Stimulated activated naive B cell treated with anti-CD40 and anti-IgM and Interleukin-4, amounts not matched to agents 10 μg/mL and 1 μg/mL and 100 μg/mL, for 72 hours (primary cell): ENCODE measurements at places on chromosomes 5 and 9.

DNA sequence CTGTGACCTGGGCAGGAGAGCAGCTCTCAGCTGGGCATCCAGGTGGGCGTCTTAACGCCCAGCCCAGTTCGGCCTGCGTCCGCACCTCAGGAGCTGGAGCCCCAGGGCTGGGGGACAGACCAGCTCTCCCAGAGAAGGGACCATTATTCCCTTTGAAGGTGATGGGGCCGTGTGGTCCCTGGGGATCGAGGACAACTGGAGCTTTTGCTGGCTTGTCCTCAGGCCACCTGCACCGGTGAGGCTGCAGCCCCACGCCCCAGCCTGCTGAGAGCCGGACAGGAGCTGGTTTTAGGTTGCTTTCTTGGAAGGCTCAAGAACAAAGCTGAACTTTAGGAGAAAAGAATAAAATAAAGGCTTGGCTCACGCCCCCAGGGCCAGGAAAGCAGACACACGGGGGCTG lies 40.9 kb downstream of the NACC2 start:
- no peak for DNase-seq

DNA sequence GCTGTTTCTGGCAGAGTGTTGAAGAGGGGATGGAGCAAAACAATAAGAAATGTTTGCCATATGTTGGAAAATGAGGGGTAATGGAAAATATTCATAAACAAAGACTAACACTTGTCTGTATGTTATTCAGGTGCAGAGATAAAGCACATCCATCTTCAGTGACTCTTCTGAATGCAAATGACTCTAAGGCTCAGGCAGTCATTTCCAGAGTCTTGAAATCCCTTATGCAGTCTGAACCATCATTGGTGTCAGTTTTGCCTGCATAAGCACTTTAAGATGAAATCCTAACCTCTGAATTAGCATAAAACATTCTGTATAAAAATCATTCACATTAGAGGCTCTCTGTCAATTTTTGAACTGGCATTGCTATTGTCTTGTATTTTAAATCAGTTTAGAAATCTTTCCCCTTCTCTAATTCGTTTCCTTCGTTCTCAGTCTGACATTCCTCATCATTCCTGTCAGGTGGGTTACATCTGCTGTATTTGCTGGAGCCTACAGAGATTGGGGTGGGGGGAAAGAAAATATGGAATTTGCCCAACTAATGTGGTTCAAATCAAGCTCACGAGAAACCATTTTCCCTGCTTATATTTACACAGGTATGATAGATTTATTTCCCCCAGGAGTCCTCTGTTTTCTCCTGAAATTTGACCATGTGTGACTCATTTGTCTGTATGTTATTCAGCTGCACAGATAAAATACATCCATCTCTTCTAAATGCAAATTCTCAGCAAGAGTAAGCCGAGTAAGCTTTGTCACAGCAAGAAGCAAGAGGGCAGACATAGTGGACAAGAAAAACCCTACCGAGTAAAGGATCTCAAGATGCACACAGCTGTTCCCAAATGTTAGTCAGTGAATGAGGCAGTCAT lies 31.6 kb downstream of the ENC1 start:
- DNase-seq, result no peak

GRCh38 chr5:175478384-175479124 lies at the start of gene SFXN1:
Gene SFXN1, plus strand, starts transcription at chr5:175478560. Its CDS starts 13,544 bp downstream, at chr5:175492104.
- DNase-seq, result peak; percentile 76

DNA sequence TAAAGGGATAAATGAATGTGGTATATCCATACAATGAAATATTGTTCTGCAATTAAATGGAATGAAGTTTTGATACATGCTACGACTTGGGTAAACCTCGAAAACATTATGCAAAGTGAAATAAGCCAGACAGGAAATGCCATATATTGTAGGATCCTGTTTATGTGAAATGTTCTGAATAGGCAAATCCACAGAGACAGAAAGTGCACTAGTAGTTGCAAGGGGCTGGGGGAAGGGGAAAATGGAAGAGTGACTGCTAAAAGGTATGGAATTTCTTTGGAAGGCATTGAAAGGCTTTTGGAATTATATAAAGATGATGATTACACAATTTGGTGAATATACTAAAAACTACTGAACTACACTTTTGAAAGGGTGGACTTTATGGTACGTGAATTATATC lies 97.0 kb downstream of the FOXD1 start:
- no peak for DNase-seq

DNA sequence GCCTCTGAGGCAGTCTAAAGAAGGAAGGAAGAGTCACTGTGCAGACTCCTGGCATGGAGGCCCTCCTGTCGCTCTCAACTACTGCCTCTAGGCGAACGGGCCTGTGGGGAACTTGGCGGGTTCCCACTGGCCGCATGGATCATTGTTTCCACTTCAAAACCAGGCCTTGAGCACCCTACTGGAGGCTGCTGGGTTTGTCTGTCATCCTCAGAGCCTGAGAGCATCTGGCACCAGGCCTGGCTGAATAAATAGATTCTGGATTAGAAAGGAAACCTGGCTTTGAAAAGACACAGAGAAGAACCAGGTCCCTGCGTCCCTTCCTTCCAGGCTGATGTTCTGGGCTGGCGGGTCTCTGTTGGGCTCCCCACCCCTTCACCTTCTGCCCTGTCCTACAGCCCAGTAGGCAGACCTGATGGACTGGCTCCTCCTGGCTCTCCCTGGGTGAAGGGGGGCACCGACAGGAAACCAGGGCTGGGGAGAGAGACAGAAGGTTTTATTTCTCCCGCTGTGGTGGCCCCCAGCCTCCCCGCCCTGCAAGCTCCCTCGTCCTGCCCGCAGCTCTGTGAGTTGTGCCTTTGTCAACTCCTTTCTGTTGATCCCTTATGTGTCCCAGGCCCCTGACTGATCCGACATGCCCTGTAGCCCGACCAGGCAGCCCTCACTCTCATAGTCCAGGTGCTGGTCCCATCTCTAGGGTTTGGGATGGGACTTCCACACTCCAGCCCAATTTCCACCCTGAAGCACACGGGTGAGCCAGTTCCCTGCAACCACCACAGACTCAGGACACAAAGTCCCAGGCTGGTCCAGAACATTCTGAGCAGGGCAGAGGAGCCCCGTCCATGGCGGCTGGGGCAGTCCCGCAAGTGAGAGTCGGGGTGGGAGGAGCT lies 50.1 kb downstream of the ADAMTS2 start:
- no peak for DNase-seq

DNA sequence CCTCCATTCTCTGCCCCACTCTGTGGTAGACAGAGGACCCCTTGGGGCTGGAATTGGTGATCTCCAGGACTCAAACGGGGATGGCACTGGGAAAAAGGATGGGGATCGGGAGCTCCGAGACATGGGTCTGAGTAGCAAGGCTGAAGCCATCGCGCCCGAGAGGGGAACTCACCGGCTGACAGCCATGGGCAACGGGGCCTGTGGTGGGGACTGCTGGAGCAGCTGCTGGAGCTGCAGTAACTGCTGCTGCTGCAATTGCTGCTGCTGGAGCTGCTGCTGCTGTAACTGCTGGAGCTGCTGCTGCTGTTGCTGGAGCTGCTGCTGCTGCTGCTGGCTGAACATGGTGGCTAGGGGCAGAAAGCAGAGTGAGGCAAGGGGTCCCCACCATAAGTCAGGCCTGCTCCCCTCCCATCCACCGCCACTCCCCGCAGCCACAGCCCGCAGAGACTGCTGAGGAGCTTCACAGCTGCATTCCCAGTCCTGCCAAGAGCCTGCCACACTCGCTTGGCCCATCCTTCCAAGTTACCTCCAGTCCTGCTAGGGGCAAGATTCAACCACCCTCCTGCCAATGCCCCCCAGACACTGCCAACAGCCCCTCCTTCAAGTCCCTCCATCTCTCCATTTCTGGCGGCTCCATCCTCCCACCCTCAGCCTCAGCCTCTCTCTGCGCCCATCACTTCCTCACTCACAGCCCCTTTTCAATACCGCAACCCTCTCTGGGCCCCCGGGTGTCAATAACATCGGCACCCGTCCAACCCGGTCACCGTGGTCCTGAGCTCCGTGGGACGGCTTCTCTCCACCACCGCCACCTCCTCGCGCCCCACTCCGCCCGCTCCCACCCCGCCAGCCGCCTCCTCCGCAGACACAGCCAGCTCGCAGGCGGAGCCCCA lies 611 bp downstream of the CIZ1 start:
- no peak for DNase-seq

GRCh38 chr9:34984049-34984448 lies 5.5 kb upstream of the DNAJB5 start:
- DNase-seq, result no peak

DNA sequence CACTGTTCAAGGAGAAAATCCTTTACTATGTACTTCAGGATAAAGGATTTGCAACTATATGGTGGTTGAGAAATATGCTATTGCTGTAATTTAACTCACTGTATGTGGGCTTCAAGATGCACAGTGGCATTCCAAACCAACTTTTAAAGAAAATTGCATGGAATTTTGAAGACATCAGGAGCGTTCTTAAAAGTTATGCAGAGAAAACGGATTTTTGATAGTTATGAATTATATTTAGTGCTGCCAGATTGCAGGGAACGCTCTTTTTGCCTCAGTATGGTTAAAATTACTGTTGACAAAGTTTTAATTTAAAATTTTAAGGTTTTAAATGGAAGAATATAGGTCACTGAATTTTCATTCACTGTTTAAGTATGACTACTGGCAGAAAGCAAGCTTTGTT lies 336.1 kb upstream of the EFNA5 start:
- DNase-seq, result no peak

DNA sequence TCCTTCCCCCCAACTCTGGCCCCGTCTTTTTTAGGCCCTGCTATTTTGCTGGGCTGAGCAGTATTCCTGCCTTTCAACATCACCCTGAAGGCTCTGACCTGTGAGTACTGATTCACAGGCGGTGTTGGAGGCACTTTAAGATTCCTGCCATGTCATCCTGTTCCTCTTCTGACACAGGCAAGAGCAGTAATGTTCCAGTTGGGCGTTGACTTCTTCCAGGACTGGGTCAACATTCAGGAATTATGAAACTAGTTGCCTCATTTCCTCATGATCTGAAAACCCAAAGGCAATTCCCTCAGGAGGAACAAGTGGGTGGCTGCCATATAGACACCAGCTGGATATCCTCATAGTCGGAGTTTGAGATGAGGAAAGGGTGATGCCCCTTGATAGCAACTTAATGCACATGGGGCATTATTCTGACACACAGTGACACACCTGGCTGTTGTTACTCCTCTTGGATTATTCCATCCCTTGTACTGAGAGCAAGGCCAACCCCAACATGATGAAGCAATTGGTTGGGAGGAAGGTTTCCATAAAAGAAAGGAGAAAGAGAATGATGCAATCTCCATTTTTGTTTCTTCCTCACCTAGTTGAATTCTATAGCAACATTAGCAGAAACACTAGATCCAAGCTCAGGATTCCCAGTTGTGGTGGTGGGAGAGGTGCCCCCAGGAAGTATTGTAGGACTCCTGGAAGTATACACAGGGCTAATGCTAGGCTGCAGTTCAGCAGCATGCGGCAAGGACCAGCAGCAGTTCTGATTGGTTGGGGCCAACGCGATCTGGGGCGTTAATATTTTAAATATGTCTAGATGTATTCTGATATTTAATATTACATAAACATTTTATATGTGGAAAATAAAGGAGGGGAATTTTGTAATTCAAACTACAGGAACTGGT lies 19.6 kb upstream of the GLRX start:
- DNase-seq, result no peak

DNA sequence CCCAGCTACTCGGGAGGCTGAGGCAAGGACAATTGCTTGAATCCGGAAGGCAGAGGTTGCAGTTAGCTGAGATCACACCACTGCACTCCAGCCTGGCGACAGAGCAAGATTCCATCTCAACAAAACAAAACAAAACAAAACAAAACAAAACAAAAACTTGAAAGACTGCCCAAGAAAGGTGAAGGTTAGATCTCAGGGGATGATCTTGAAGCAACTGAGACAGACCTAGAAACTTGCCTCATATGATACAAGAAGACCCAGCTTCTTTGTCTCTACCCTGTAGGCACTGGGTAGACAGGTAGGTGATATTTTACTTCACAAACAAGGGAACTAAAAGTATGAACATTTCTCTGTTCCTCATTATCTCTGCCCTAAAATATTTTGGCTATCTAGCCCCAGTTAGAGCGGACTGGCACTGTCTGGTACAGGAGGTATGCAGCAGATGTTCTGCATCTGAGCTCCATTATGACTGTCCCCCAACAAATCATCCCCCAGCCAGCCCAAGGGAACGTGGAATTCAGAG lies 26.3 kb upstream of the SHOC1 start:
- no peak for DNase-seq

GRCh38 chr5:92580814-92581213 lies 1000.2 kb downstream of the NR2F1-AS1 start:
- DNase-seq, result no peak

DNA sequence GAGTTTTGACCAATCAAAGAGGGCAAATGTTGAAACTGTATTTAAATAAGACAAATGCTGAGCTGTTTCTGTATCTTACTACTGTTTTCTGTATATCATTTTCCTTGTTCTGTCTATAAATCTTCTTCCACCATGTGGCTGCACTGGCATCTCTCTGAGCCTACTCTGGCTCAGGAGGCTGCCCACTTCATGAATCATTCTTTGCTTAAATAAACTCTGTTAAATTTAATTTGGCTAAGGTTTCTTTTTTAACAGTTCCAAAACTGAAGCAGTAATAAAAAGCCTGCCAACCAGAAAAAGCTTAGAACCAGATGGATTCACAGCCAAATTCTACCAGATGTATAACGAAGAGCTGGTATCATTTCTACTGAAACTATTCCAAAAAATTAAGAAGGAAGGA lies 40.2 kb upstream of the TAS2R1 start:
- no peak for DNase-seq

GRCh38 chr5:16178745-16179372 lies 732 bp downstream of the MARCHF11 start:
- no peak for DNase-seq

DNA sequence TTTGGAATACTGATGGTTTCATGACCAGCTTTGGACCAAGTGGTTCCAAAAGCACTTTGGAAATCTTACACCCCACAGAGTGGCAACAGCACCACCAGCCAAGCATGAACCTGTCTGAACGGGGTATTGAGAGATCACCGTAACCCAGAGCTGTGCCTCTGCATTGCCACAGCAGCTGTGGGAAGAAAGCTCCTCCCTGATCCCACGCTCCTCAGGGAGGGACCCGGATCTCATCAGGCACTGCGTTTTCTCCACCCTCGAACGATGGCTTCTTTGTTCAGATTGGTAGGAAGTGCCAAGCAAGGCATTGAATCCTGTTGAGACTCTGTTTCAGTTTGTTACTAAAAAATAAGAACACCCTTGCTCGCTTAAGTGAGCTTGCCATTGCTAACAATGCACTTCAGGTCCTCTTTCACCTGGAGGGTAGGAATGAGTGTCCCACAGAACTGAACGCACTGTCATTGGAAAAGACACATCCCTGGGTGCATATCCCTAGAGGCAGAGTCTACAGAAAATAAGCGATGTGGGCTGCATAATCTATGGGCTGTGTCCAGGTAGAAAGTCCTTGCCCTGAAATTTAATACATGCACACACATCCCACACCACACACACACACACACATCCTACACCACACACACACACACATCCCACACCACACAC lies 118.0 kb upstream of the ICE1 start:
- DNase-seq, result no peak

- DNase-seq, result no peak
Observed at GRCh38 chr9:6818292-6818922, 60.6 kb downstream of the KDM4C start.

- DNase-seq, result no peak
Observed at GRCh38 chr5:108467563-108467962, 85.7 kb upstream of the FBXL17 start.

GRCh38 chr5:156456857-156457256 lies 129.9 kb downstream of the SGCD start:
- no peak for DNase-seq
